ENCODE measurements at places on chromosomes 3 and 15.

- no peak for DNase-seq
These were observed 225.8 kb downstream of the TAFA4 start for GRCh38 chr3:68706536-68706935.

- DNase-seq: no peak
These were observed 9.4 kb upstream of the COPG1 start for GRCh38 chr3:129239991-129240390.

GRCh38 chr3:171251835-171252234, 208.4 kb downstream of the TNIK start:
- no peak for DNase-seq

DNA sequence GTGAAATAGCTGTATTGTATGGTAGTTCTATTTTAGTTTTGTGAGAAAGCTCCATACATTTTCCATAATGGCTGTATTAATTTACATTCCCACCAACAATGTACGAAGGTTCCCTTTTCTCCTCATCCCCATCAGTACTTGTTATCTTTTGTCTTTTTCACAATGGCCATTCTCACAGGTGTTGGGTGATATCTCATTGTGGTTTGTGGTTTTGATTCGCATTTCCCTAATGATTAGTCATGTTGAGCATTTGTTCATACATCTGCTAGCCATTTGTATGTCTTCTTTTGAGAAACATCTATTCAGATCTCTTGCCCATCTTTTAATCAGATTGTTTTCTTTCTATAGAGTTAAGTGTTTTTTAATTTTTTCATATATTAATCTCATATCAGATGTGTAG, 931.9 kb downstream of the IGSF11 start:
- DNase-seq: no peak

DNA sequence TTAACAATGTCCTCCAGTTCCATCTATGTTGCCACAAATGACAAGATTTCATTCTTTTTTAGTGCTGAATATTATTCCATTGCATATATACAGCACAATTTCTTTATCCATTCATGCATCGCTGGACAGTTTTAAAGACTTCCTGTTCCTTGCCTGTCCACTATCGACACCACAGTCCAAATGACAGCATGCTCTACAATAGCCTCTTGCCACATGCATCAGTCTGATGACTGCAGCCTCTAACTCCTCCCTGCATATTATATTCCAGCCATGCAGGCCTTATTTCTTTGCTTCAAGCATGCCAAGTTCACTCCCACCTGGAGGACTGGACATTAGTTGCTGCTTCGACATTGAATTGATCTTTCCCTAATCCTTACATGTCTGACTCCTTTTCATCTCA, 306.2 kb downstream of the FOXP1 start:
- no peak for DNase-seq

DNA sequence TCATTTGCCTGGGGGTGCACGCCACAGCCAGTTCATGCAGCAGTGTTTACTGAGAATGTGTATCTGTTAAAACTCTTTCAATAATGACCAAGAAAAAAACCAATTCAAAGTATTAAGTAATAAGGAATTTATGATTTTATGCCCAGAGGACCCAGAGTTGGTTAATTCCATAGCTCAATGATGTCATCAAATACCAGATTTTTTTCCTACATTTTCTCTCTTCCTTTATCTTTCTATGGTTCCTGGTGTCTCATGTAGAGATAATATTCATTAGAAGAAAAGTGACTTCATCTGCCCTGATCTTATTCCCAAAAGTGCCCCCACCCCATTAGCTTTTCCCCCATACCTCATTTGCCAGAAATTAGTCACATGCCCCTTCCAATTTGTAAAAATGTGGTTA, 44.6 kb upstream of the LMCD1 start:
- DNase-seq: no peak

- no peak for DNase-seq
These were observed 209.1 kb upstream of the NR2E3 start for GRCh38 chr15:71601038-71601834.

DNA sequence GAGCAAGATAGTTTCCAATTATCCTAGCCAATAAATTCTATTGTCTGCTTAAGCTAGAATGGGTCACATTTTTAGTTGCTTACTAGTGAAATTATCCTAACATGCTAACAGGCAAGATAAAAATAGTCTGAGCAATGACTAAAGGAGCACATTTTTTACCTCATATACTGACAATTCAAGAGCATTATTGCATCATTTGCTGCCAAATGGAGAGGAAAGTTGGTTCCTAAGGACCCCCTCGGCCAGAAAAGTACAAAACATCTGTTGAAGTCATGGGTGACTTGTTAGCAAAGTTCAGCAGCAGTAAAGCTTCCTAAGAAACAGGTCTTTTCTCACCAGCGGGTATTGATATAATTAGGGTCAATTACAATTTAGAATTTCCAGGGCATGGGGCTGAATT, 1001.0 kb downstream of the FHIT start:
- DNase-seq: no peak

DNA sequence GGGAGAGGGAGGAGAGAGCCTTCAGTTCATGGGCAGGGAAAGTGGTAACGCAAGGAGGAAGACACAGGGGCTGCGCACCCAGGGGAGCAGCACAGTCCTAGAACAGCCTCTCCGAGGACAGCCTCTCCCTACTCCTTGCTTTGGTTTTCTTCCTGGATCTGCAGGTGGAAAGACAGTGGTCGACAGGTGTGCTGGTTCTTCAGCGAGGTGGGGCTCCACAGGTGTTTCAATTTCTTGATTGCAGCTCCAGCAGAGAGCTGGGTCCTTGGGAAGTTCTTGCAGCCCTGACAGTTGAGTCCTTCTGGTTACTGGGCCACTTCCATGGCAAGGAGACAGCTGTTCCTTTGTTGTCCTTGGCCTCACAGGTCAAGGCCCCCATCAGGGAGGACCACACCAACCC, 220.7 kb upstream of the NR2F2 start:
- no peak for DNase-seq

GRCh38 chr3:44892689-44893088, 18.3 kb downstream of the TGM4 start:
- no peak for DNase-seq

DNA sequence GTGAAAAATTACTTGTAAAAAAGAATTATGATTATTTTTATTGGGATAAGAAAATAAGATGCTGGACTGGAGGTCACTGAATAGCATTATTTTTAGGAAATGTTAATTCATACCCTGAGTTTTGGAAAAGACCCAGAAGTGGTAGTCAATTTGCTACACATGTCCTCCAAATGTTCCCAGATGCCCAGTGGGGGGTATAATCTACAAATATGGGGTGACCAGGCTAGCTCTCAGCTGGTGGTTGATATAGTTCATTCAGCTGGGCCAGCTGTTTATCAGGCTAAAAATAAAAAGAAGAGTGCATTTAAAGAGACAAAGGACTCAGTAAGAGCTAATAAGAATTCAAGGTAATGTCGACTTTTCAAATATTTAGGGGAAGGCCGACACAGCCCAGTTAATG, 402.0 kb upstream of the GOLIM4 start:
- DNase-seq: no peak

GRCh38 chr3:129327510-129327909, 48.8 kb downstream of the HMCES start:
- DNase-seq: no peak

DNA sequence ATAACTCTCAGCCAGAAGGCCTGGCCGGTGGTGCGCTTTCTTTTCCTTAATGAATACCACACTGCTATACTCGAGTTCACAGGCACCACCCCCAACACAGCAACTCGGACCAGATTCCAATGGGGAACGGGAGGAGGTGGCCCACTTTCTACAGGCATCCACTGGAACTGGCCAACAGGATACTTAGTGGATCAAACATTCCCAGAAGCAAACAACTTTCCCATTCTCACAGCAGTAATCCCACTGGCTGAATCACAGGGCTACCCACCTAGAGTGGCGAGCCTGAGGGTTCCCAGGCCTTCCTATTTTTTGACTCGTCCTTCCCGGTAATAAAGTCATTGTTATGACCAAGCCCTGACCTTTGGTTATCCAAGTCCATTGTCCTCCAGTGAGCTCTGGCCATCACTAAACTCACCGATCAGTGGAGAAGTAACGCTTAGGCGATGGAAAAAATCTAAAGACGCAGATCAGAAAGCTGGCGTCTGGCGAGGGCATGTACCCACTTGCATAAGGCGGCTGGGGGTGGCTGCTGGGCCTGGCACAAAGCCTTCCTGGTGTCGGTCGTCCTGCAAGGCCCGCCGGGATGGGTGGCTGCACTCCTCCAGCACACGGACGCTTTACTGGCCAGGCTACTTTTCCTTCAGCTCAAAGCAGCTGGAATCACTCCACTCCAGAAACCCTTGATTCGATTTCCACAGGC, 1.2 kb downstream of the EOGT start:
- DNase-seq: no peak

GRCh38 chr15:53841651-53842050, 82.2 kb upstream of the WDR72 start:
- DNase-seq: no peak

- DNase-seq: no peak
These were observed 1.3 kb upstream of the IL12A start for GRCh38 chr3:159987291-159987711.

- DNase-seq: no peak
These were observed 124.6 kb downstream of the CD47 start for GRCh38 chr3:107966276-107966675.

GRCh38 chr3:52095990-52096775, 39.8 kb upstream of the DUSP7 start:
- no peak for DNase-seq

DNA sequence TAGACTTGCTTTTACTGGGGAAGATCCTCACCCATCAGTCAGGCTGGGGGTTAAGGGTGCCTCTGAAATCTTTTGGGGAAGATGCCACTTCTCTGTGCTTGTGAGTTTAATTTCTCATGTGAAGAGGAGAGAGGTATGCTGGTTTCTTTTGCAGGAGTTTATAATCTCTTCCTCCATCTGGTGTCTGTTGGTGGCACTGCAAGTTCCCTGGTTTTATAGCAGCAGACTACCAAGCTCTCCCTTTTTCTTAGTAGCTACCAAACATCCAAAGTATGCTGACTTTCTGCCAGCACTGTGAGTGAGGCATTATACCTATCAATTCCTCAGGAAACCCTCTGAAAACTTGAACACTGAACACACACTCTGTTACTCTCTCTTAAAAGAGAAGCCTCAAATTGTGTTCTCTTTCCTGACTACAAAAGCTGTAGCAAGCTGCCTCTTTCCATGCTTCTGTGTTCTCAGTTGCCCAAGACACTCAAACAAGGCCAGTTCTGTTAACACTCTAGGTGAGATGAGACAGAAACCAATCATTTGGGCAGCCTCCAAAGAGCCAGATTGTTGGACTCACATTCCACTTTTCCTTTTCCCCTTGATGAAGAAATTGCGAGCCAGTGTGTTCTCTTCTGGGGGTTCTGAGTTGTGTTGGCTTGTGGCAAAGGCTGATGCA, 299.5 kb downstream of the GAP43 start:
- no peak for DNase-seq

DNA sequence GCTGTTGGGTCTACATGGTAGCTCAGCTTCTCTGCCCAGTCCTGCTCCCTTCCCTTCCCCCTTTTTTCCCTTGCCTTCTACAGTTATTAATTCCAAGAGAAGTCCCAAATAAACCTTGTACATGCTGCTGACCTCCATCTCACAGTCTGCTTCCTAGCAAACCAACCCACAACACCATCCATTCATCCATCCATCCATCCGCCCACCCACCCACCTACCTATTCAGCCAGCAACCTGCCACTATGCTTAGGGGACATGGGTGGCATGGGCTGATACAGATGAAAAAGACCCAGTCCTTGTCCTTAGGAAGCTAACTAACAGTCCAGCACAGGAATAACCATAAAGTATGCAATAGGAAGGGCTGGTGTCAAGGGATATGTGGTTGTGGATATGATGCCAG, 5.7 kb downstream of the TNFAIP8L3 start:
- DNase-seq: no peak

DNA sequence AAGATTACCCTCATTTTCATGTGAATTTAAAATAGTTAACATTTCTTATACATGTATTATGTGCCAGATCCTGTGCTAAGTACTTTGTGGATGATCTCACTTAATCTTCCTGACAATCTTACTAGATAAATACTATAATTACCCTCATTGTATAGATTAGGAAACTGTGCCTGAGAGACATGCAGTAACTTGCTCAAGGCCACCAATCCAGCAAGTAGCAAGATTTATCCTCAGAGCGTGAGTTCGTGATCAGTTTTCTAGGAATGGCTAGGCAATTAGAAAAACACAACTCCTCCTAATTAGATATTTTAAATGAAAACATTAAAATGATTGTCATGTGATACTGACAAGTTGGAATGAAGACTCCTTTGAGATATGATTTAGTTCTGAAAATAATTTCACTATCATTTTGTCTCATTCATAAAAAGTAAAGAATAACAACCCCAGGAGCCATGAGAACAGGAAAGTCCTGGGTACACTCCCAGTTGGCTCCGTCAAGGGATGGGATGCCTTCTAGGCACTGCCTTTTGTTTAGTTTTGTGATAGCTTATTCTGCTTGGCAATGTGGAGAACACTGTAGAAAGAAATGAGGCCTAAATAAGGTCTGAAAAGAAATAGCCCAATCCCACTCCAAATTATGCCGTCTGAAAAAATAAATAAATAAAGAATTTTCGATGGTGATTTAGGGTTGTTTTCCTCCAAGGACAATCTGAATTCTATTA, 61.3 kb downstream of the FBN1 start:
- no peak for DNase-seq

DNA sequence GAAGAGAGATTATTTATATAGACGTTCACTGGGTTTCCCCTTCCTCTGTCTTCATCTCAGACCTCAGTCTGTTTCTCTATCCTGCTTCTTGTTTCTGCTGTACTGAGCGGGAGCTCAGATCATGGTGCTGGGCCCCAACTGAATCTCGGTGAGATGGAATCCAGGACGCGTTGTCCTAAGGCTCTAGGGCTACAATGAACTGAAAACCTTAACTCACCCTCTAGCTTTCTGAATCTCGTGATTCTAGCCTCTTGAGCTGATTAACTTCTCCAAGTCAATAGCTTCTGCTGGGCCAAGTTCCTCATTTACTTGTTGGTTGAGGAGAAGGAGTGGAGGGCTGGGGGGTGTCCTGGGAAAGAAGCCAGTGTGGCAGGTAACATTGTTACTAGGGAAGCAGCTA, 32.7 kb upstream of the MAP3K13 start:
- no peak for DNase-seq

- DNase-seq: no peak
These were observed 6.1 kb downstream of the BCL6 start for GRCh38 chr3:187739094-187739560.

DNA sequence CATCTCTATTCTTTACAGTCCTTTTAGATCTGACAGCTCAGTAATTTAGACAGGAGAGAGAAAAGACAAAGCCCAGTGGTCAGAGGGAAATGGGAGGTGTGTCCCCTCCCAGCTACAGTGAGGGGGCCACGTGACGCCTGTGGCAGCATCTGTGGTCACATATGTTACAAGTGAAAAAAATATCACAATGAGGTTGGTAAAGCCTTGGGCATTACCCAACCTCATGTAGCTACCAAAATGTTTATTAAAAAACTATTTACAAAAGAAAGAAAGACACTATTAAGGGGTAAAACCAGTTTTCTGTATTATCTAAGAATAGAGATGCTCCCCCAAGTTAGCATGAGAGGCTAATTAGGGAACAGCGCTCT, 42.9 kb upstream of the PLCL2 start:
- no peak for DNase-seq
